ENCODE measurements at places on chromosomes 13 and 19. TPM values are rescaled to one million over a fixed set of nuclear protein-coding genes. Genes with fewer than 3 reads are reported as not detected.

DNA sequence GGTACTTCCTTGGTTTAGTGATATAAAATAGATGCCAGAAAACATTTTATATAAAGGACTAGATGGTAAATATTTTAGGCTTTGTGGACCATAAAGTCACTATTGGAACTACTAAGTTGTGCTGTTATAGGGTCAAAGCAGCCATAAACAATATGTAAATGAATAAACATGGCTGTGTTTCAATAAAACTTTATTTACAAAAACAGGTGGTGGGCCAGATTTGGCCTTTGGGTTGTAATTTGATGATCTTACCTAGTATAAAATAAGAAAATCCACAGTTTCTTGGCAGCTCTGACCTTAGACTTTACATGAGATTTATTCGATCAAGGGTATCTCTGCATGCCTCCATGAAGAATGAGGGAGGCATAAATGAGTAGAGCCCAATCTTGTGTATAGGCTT is 232.0 kb upstream of the PCDH9 start:
- DNase-seq, result no peak

GRCh38 chr13:65768545-65768944 is 1461.6 kb downstream of the PCDH9 start:
- DNase-seq, result no peak

GRCh38 chr13:95099541-95099940 is 201.7 kb downstream of the ABCC4 start:
- no peak for DNase-seq

- no peak for DNase-seq
Observed at GRCh38 chr13:43046259-43046658, 22.9 kb downstream of the DNAJC15 start.

DNA sequence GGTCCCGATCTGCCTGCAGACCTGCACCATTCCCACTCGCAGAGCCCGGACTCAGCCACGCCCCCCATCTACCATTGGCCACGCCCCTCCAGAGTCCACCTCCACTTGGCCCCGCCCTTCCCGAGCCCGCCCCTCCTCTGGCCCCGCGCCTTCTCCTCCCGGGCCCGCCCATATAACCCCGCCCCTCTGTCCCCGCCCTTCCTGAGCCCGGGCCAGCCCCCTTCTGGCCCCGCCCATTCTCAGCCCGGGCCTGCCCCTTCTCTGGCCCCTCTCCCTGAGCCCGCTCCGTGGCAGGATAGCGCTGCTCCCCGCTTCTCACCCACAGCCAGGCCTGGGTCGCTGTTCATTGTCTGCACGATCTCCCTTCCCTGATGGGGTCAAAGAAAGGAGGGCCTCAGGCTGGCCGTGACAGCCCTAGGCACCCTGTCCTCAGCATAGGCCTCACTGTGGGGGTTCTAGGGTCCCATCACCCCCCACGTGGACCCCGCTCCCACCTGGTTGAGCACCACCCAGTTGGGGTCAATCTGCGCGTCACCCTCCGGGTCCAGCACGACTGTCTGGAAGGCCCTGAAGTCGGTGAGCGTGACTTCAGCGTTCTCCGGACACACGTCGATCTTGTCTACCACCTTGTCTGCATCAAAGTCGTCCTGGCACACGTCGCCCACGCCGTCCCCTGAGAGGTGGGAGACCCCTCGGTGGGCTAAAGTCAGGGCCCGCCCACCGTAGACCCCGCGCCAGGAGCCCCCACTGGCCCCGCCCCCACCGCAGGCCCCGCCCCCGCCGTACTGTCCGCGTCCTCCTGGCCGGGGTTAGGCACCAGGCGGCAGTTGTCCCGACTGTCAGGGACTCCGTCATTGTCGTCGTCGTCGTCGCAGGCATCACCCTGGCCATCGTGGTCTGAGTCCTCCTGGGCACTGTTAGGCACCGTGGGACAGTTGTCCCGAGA is 5.7 kb downstream of the COMP start:
- peak; percentile 55 for DNase-seq

- no peak for DNase-seq
Observed at GRCh38 chr19:7482584-7483439, 6.0 kb downstream of the PEX11G start.

GRCh38 chr13:53238261-53238660 is 209.6 kb downstream of the OLFM4 start:
- DNase-seq, result no peak

GRCh38 chr13:31199527-31199848 is 287 bp upstream of the B3GLCT start:
- DNase-seq, result no peak

GRCh38 chr13:109569958-109570711 is 216.2 kb downstream of the IRS2 start:
- no peak for DNase-seq

- no peak for DNase-seq
Observed at GRCh38 chr19:19452243-19453124, 47.0 kb downstream of the GATAD2A start.

The KCNN1 gene
- not detected for polyA plus RNA-seq

The ZSCAN5A gene
- 7.4 TPM for polyA plus RNA-seq

The ADAMTSL5 gene
- 2.9 TPM for polyA plus RNA-seq

The STXBP2 gene
- 63.2 TPM for polyA plus RNA-seq

The TSKS gene
- polyA plus RNA-seq, result 0.40 TPM

The PTGIR gene
- 2.8 TPM for polyA plus RNA-seq

The ZNF283 gene
- polyA plus RNA-seq, result 3.3 TPM

The SLC6A16 gene
- polyA plus RNA-seq, result 1.5 TPM

The CYP2A7 gene
- polyA plus RNA-seq, result not detected
